Peyer's patch (tissue), 4 donors: ENCODE measurements at places on chromosomes 12 and 14.

DNA sequence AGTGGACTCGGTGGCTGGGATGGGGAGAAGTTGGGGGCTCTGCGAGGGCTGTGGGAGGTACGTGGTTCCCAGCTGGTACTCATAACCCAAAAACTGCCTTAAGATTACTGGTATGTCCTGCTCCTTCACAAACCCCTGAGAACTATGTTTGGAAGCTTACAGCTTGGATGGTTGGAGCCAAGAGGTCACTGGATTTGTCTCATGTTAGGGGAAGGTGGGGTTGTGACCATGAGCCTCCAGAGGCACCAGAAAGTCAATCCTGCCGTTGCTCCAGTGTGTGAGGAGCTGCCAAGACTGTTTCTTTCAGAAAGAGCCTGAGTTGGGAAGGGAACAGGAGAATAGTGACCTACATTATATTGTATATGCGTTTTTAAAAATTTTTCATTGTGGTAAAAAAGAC is 33.5 kb downstream of the TEAD4 start:
- DNase-seq: no peak

DNA sequence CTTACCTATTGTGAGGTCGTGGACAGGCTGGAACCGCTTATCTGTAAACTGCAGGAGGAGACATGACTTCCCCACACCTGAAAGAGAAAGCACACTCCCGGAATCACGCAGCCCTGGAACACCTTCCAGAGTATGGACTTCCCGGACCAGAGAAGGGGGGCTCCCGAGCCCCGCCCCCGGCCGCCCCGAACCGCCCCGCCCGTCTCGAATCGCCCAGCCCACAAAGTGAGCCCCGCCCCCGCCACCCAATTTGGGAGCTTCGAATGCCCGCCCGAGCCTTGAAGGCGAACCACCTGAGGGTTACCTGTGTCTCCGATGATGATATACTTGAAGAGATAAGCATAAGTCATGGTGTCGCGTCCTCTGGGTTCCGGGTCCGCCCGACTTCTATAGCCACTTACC is 235 bp downstream of the RAB2B start:
- peak; percentile 94 for DNase-seq

GRCh38 chr12:127677537-127678131 is 589.3 kb upstream of the TMEM132C start:
- peak; percentile 67 for DNase-seq

DNA sequence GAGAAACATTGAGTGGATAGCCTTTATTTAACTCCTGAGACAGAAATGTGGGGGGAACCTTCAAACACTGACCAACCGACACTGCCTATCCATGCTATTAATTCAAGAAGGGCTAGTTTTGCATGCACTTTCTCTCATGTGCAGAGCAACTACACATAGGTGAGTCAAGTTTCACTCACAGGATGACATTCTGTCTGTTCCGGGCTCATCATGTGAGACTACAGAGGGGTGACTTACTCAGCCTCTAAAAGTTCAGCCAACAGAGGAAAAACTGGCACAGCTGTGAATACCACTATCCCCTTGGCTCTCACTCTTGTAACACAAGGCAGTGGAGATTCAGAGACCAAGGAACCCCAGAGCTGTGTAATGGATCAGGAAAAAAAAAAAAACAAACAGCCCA is 13.3 kb downstream of the BEST3 start:
- no peak for DNase-seq

DNA sequence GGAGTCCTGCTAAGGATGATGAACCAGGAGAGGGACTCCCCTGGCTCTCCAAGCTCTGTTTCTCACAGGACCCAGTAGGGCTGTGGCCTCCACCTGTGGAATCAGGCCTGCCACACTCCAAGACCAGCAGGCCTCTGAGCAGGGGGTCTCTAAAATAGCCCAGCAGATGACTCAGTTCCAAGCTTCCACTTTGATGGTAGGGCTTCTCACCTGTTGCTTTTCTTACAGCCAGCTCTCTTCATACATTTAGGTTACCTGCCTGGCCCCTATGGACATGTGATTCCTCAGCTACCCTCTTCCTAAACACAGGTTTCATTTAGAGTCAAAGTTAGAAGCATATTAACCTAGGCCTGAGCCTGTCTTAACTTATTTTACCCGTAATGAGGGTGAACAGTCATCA is 26.7 kb upstream of the ELK3 start:
- no peak for DNase-seq

DNA sequence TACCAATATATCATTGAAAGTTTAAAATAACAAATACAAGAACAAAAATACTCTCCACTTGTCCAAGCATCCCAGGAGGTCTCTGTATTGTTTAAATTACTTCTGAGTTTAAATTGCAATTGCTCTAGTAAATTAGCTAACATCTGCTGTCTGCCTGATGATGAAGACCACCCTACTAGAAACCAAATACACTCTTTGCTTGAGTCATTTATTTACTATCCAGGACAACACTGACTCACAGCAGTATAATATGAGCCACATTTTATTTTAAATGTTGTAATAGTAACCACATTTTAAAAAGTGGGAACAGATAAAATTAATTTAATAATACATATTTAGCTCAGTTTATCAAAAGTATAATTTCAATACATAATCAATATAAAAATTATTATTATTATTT is 62.9 kb upstream of the EEA1 start:
- DNase-seq: no peak

GRCh38 chr12:124190312-124191023 is 104.4 kb upstream of the RFLNA start:
- DNase-seq: no peak

- DNase-seq: no peak
These were observed 62.4 kb downstream of the ATF7IP start for GRCh38 chr12:14427929-14428328.

DNA sequence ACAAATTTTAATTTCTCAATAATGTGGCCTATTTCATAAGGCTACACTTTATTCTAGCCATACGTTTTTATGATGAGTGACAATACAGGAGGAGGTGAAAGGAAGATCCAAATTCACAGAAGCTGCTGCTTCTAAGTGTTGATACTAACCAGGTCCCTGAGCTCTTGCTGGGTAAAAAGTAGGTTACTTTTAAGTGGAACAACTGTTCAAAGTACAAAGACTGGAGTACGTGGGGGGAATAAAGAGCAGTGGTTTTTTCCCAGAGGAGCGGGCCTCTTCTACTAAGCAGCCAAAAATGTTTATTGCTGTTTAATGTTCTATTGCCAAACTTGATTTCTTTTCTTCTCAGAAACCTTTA is 301.8 kb downstream of the AEBP2 start:
- DNase-seq: no peak

GRCh38 chr14:87851190-87851589 is 141.8 kb downstream of the GALC start:
- DNase-seq: no peak

- DNase-seq: no peak
These were observed 853 bp downstream of the TTC9 start for GRCh38 chr14:70642303-70643235.

DNA sequence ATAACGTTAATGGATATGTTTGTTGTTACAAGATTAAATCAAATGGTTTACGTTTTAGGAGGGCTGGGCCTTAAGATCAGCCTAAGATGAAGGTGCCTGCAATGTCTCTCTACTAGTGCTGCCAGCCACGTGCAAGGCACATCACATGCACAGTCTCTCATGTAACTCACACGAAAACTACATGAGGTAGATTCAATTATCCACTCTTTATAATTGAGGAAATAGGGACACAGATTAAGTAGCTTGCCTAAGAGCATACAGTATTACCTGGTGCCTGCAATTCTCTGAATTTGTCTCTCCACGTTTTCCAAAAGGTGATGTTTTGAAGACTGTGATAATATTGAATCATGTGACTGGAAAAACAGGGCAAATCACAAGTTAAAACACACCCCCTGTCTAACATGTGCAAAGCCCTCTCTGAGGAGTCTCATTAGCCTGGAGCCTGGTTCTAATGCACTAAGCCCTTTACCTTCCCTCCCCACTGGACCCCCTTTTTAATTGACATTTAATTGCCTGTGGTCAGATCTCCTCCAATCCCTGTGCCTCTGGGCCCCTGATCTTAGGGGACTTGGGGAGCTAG is 14.6 kb upstream of the ATP2A2 start:
- no peak for DNase-seq

DNA sequence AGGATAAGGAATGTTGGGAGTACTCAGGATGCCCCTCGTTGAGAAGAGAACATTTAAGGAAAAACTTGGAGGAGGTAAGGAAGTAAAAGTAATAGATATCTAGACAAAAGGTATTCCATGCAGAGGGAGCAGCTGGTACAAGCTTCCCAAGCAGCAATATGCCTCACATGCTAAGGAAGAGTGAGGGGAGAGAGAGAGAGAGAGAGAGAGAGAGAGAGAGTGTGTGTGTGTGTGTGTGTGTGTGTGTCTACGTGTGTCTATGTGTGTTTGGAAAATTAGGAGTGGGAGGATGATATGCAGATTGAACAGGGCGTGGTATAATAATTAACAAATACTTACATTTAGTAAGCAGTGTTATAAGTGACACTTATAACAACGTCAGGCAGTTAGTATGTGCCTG is 9.2 kb upstream of the PARP11 start:
- DNase-seq: no peak
